ENCODE measurements at places on chromosomes 3 and 15.

- peak; percentile 80 for DNase-seq
Measured at GRCh38 chr3:125115640-125116039, 59.8 kb upstream of the HEG1 start.

- DNase-seq, result no peak
Measured at GRCh38 chr3:62805580-62806277, 69.5 kb downstream of the CADPS start.

- DNase-seq, result peak; percentile 51
Measured at GRCh38 chr15:58064980-58065444, 499 bp downstream of the ALDH1A2 start.

DNA sequence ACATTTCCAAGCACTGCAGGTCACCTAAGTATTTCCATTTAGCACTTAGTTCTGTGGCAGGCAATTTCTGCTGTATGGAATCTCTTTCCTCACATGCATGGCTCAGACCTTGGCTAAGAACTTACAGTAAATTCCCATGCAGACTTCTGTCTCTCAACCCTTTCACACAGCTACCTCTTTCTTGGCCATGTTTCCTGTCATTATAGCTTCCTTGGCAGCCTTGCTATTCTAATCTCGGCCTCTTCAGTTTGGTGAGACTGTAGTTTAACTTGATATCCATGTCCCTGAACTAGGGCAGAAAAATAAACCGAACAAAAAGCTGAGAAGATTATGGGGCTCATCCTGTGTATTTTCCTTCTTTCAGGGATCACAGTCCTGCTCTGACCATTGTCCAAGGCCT, 96.0 kb downstream of the SPATA16 start:
- DNase-seq, result peak; percentile 2

DNA sequence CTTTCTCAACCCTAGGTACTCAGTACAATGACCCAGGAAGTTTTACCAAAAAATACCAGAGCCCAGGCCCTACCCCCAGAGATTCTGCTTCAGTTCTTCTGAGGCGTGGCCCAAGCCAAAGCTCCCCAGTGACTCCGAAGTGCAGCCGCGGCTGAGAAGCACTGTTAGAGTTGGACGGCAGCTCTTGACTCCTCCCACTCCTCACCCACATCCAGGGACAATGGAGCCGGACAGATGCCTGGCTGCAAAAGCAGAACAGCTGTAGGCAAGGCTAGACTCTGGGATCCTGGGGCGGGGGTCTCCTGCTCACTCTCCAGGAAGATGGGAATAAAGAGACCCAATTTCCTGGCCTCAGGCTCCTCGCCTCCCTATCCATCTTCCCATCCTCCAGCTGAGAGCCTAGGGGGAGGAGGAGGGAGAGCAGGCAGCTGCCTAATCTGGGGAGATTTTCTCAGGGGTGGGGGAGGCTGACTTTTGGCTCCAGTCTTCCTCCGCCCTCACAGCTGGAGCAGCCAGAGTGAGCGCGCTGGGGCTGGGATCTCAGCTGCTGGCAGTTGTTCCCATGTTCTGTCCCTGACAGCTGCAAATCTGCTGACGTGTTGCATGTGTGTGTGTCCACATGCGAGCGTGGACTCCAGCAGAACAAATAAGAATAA, 223.8 kb downstream of the OPA1 start:
- DNase-seq, result peak; percentile 99

DNA sequence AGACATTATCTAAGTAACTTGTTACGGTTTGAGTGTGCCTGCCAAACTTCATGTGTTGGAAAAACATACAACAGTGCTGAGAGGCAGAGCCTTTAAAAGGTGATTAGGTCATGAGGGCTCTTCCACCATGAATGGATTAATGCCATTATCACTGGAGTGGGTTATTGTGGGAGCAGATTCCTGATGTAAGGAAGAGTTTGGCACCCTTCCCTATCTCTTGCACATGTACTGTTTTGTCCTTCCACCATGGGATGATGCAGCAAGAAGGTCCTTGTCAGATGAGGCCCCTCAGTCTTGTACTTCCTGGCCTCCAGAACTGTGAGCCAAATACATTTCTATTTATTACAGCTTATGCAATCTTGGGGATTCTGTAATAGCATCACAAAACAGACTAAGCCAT, 413.9 kb downstream of the EPHA3 start:
- DNase-seq, result no peak

- no peak for DNase-seq
Measured at GRCh38 chr3:168398371-168399025, 302.8 kb upstream of the GOLIM4 start.

DNA sequence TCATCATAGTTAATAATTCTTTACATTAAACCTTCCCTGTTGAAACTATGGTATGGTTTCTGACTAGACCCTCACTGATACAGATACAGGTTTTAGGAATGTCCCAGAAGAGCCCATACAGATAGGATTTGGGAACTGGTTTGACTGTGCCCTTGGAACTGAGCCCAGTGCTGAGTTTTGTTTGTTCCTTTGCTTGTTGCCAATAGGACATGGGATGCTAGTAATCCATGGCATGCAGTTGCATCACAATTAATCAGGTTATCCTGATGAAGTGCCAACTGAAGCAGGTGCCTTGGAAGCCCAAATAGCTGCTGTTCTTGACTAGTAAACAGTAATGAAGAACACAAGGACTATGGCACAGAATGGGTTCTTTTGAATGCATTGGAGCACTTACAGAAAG, 230.6 kb downstream of the NEK10 start:
- no peak for DNase-seq

DNA sequence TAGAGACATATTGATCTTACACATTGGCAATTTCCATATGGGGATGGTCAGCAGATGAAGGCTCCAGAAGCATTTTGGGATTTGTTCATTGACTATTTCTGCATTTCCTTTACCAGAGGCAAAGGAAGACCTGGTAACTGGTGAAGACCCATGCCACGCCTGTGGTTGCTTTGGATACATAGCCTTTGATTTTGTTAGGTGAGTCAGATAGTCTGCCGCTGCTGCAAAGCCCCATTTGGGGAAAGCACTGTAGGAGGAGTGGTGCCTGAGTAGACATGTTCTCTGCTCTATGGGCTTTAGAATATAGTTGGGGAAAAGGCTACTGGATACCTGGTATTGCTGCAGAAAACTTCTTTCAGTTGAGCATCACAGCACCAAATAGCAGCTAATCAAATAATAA, 56.8 kb downstream of the TFG start:
- no peak for DNase-seq

DNA sequence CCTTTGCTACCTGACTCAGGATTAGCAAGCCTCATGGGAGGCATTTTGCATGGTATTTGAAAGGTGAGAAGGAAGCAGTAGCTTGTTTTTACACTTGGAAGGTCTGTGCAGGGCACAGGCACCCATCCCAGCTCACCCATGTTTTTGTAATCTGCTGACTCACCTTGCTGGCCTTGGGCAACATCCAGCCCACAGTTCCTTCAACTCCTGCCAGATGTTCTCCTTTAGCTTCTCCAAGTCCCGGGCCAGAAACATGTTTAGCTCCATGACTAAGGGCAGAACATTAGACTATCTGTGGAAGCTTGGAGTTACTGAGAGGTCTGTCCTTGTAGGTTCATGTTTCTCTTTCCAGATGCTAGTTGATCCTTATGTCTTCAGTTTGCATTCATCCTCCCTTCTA, 12.4 kb upstream of the ZNF770 start:
- DNase-seq, result no peak

DNA sequence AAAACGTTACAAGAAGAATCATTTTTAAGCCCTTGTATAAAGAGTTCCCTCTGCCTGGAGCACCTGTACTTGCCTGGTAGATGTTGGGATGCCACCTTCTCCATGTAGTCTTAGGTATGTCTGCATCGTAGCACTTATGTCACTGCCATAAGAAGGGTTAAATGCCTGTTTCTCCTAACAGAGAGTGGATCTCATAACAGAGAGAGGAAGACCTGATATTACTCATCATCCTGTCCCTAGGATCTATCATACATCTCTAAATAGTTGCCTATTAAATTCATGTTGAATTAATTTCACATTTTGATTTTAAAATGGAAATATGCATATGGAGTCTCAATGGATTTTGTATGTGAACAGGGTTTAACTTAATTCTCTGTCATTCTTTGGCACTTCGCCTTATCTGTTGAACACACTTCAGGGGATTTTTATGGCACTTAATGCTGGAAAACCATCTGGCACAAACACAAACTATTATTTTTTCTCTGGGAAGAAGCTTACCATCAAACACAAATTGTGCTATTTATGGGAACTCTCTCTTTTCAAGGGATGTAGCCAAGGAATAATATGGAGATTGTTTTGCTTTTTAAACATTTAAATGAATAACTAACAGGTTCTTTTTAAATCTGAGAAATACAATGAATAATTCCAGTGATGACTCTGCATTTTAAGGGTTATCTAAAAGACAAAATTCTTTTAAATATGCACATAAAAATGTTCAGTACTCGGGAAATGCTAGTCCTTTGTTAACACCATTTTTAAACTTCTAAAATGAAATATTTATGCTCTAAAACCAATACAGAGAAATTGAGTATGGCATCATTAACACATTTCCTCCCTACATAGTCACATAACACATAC, 230.7 kb downstream of the ZNF385D start:
- DNase-seq, result peak; percentile 43
